HT1080 (cell line): ENCODE measurements at places on chromosomes 7 and 10. TPM values are rescaled to one million over a fixed set of nuclear protein-coding genes. Genes with fewer than 3 reads are reported as not detected.
A peak's percentile ranks its signal among the peaks of the same experiment; 100 is the strongest.

MAT1A gene
- total RNA-seq = 0.13 and 0.94 TPM in 2 replicates

THSD7A gene
- not detected in 2 replicates for total RNA-seq

GRCh38 chr7:64807731-64808365, 13.6 kb downstream of the ZNF138 start:
- no peak for DNase-seq

DNA sequence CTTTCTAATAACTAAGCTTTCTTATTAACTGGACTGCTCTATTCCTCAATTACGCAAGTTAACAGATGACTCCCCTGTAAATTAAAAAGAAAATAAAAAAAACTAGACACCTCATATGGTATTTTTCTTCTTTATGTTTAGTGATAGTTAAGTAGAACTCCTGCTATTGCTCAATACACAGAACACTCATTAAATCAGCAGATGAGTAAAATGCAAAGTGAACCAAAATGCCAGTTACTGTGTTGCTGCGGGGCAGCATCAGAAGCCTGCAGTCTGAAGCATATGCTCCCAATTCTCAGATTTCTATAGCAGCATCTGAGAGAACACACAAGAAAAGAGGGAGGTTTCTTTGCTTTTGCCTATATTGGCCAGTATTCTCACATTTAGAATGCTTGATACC, 28.4 kb downstream of the CDK6 start:
- no peak for DNase-seq

DNA sequence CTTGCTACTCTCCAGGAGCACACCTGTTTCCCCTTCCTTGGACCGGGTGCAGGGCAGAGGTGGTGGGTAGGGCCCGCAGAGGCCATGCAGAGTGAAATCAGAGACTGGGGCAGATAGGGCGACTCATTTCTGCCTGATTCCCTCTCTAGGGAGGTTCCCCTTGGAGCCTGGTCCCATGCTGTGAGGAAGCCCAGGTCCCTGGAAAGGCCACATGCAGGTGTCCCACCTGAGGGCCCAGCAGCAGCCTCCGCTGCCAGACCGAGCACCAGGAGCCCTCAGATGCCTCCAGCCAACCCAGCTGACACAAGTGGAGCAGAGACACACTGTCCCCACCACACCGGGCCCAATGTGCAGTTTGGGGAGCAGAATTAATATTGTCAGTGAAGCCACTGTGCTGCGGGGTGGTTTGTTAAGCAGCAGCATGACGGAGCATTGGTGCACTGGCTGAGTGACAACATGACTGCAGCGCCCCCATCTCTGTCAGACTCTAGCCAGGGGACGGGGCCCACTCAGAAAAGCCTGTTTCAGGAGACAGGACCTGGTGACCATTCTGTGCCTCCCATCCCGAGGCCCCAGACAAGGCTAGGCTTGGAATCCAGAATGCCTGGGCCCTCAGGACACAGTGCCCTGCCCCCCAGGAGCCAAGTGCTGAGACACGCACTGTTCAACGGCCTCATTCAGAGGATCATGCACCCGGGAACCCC, 30.4 kb upstream of the RET start:
- no peak for DNase-seq

DNA sequence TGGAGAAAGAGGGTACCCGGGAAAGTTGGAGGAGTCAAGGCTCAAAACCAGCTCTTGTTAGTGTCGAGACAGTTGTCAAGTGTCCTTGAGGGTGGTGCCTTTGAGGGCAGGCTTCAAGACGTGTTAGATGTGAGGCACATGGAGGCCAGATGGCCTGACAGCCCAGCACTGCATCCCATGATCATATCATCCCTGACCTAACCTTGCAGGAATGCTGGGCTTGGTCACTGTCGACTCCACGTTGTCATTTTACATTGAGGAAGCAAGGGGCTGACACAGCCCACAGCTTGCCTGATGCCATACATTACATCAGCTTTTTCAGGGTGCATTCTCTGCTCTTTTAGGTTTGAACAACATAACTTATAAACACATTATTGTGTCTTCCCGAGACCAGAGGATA, 114.1 kb downstream of the ABCA13 start:
- peak; percentile 76 for DNase-seq

DNA sequence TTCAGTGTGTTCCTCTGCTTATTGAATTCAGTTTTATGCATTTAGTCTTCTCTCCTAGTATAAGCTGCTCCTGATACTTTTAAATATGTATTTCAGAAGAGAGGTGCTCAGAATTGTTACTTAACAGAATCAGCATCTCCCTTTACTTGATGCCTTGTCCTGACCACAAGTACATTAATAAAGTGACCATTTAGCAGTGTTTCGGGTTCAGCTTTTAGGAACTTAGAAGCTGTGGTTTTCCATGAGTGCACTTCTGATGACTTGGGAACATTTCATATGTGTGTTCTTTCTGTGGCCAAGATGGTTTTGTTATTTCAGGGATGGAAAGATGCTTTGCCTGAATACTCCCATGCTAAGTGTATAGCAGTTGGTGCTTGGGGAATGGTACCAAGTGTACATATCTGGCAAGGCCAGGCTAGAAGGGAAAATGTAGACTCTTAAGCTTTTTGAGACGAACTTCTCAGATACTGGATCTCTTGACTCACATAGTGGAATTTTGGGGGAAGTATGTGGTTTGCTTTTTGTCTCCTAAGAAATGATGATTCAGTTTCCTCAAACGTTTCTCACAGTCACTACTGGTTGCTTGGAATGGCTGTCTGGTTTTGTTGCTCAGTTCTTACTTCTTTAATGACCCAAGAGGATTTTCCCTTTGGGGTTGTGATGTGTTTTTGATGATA, 17.2 kb downstream of the SGPL1 start:
- peak; percentile 91 for DNase-seq

DNA sequence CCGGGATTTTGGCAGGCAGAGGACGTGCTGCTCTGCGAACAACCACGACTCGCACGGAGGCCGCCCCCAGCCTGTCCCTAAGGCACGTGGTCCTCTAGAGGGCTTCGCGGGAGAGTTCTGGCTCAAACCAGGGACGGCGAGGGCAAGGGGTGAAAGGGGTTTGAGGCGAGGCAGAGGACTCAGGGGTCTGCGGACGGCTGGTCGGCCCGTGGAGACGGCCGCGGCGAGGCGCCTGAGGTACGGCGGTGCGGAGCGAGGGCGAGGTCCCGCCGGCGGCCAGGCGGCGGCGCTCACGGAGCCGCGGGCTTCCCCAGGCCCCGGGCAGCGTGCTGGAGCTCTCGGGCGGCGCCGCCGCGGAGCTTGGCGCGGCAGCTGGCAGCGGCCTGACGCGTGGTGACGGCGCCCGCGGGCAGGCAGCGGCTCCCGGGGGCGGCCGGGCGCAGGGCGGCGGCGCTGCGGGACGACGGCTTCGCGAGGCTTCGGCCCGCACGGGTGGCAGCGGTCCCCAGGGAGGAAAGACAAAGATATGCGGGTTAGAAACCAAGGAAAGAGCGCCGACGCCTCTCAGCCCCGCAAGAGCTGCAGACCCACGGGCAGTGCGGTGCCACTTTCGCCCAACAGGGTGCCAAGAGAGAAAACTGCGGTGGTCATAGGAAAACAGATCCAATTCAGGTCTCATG, 44.8 kb downstream of the ZNF800 start:
- DNase-seq = no peak
